Ascending aorta (tissue), 2 donors: ENCODE measurements at places on chromosomes 12 and 14. TPM values are rescaled to one million over a fixed set of nuclear protein-coding genes. Genes with fewer than 3 reads are reported as not detected.
A peak's percentile ranks its signal among the peaks of the same experiment; 100 is the strongest.

SOAT2 gene
- not detected for total RNA-seq

SERPINA10 gene
- not detected for total RNA-seq

OS9 gene
- 233 TPM for total RNA-seq

LAG3 gene
- total RNA-seq = not detected

REM2 gene
- 1.9 TPM for total RNA-seq

DNA sequence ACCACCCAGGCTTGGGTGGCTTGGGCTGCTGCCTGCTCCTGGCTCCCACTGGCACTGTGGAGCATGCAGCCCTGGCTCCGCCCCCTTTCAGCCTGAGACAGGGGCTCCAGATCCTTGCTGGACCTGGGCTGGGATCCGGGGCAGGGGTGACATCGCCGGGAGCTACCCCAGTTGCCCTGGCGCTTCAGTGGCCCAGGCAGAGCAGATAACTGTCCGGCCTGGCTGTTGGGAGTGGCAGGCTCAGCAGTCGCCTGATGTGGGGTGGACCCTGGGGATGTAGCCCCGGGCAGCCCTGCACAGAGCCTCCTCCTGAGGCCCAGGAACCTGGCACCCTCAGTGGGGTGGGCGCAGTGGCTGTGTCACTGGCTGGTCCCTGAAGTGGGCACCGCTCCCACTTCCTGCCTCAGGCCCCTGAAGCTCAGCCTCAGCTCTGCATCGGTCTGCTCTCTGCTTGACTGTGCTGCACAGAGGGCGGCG lies 57.9 kb downstream of the FUT8 start:
- no peak for DNase-seq

- DNase-seq = peak; percentile 23
These were observed at the start of gene ACIN1 for GRCh38 chr14:23094666-23095195. ACIN1 (minus strand) TSS chr14:23095136; CDS start chr14:23095112, 24 bp downstream.

DNA sequence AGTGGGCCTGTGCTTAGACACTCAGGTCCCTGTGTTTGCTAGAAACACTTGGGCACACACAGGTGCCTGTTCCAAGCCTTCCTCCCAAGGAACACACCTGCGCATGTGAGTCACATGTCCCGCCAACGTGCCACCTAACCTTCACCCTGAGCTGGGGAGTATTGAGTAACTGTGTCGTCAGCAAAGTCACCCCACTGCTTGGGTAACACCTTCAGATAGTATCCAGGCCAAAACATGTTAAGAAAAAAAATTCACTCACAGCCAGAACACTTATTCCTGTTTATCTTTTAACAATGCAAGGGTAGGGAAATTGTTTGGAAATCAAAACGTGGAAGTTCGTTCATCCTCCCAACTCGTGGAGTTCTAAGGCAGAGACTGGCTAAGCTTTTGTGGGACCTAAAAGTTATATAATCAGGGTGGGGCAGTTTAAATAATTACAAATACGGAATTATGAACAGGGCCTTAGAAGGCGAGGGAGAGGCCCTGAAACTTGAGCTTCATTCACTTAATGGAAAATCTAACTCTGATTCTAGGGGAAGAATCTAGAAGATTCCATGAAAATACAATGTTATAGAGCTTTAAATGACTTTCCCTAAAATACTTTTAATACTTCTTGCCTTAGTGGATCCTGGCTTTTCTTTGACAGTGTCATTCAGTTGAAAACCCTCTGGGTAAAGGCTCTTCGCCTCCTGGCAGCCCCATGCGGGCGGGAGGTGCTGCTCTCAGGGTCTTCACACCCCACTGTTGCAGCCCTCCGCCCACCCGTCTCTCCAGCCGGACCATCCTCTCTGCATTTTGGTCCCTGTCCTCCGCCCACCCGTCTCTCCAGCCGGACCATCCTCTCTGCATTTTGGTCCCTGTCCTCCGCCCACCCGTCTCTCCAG lies 30.3 kb upstream of the ADIPOR2 start:
- DNase-seq = no peak

GRCh38 chr12:92779902-92780301 lies 77.1 kb downstream of the PLEKHG7 start:
- no peak for DNase-seq

DNA sequence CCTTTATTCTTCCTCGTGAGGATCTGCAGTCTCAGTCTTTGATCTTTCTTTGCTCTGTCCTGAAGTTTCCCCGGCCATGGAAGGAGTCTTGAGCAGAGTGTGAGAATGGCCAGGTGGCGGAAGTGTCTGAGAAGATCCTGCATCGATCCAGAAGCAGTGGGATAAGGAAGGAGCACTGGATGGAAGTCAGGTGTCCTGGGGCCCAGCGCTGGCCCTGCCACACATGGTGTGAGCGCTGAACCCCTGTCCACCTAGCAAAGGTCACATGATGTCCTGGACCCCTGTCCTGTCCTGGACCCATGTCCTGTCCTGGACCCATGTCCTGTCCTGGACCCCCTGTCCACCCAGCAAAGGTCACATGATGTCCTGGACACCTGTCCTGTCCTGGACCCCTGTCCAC lies 111.8 kb upstream of the MED13L start:
- DNase-seq = no peak

DNA sequence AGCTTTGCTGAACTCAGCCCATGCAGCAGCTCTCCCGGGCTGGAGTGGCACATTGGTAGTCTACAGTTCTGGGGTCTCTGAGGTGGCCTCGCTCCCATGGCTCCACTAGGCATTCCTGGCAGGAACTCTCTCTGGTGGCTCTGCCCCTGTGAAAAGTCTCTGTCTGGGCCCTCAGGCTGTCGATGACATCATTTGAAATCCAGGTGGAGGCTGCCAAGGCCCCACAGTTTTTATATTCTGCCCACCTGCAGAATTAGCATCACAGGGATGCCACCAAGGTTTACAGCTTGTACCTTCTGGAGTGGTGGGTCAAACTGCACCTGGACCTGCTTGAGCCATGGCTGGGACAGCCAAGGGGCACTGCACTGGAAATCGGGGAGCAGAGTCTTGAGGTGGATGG lies 31.6 kb downstream of the KRT80 start:
- DNase-seq = no peak

GRCh38 chr12:72256725-72257124 lies 15.4 kb upstream of the TRHDE start:
- DNase-seq = no peak
